ENCODE measurements at places on chromosomes 11 and 22.

DNA sequence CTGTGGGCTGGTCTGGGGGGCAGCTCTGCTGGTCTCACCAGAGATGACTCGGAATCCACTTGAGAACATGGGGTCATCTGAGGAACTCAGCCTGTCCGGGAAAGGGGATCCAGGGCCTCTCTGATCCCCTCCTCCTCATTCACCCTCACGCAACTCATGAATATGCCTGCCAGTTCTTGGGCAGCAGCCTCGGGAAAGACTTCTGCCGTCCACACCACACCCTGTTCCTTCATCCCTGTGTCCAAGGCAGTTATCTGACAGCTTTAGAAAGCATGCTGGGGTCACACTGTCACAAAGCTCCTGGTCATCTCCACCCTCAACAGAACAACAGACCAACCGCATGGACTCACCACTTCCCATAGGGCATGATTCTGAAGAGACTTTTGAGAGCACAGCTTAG lies 88.3 kb downstream of the AMOTL1 start:
- no peaks in the 10 kb centered on the region for H3K36me3 ChIP-seq
- H3K4me1 ChIP-seq = no peaks in the 10 kb centered on the region
- H3K27ac ChIP-seq = no peak overlapping the region
- no peak for DNase-seq
- no peak overlapping the region for H3K4me3 ChIP-seq

DNA sequence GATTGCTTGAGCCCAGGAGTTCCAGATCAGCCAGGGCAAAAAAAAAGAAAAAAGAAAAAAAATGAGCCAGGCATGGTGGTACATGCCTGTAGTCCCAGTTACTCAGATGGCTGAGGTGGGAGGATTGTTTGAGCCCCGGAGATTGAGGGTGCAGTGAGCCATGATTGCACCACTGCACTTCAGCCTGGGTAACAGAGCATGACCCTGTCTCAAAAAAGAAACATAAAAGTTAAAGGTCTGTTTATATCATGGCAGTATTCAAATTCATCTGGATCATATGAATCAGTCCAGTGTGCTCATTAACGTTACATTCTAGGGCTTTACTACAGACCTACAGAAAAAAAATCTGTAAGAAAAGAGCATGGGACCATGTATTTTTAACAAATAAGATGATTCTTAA lies 13.9 kb downstream of the HSD17B12 start:
- no peak for DNase-seq
- H3K27ac ChIP-seq = no peak overlapping the region
- no peaks in the 10 kb centered on the region for H3K36me3 ChIP-seq
- H3K27me3 ChIP-seq = no peaks in the 10 kb centered on the region

GRCh38 chr11:129440028-129440713 lies 64.5 kb downstream of the BARX2 start:
- no peaks in the 10 kb centered on the region for H3K27me3 ChIP-seq
- no peak for DNase-seq
- no peak overlapping the region for H3K4me3 ChIP-seq
- H3K4me1 ChIP-seq = no peaks in the 10 kb centered on the region
- no peak overlapping the region for H3K27ac ChIP-seq

DNA sequence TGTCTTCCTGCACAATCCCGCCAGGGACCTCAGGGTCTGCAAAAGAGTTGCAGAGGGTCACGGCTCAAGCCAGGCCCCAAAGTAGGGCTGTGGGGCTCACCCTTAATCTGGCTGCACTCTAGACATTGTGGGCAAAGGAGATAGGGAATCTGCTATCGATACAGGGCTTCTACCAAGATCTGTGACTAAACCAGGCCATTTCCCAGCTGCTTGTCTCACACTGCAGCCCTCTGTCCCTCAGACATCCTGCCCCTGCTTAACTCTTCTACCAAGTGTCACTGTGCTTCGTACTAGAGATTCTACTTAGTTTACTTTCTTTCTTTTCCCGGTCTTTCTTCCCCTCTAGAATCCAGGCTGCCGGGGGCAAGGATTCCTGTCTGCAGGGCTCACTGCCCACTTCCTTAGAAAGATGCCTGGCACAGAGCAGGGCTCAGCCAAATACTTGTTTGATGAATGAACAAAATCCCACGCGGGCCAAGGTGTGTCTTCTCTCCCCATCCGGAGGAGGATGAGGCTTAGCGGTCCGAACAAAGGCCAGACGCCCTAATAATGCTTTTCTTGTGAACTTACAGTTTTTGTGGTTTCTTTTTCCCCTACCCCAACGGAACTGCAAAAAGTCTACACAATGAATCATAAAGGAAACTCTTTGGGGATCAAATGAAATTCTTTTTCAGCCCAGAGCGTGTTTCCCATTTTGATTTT lies 61.3 kb upstream of the ANO1 start:
- no peak overlapping the region for H3K27ac ChIP-seq
- no peak overlapping the region for H3K4me3 ChIP-seq
- DNase-seq = no peak
- H3K36me3 ChIP-seq = no peaks in the 10 kb centered on the region
- H3K27me3 ChIP-seq = no peaks in the 10 kb centered on the region
- no peaks in the 10 kb centered on the region for H3K4me1 ChIP-seq

DNA sequence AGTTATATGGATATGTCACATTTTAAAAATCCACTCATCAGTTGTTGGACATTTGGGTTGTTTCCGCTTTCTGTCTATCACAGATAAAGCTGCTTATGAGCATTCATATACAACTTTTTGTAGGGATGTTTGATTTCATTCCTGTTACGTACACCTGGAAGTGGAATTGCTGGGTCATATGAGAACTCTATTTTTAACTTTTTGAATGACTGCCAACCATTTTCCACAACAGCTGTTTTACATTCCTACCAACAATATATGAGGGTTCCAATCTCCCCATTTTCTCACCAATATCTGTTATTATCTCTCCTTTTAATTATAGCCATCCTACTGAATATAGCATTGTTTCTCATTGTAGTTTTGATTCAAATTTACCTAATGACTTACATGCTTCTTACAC lies 172.0 kb downstream of the UVRAG start:
- no peaks in the 10 kb centered on the region for H3K36me3 ChIP-seq
- no peak overlapping the region for H3K27ac ChIP-seq
- no peak for DNase-seq
- H3K4me3 ChIP-seq = no peak overlapping the region

GRCh38 chr22:30115705-30116104 lies 35.4 kb downstream of the HORMAD2 start:
- no peak overlapping the region for H3K4me3 ChIP-seq
- DNase-seq = no peak
- H3K27ac ChIP-seq = no peak overlapping the region
- no peaks in the 10 kb centered on the region for H3K4me1 ChIP-seq

GRCh38 chr22:28715611-28716010 lies 26.0 kb downstream of the CHEK2 start:
- no peak for DNase-seq

DNA sequence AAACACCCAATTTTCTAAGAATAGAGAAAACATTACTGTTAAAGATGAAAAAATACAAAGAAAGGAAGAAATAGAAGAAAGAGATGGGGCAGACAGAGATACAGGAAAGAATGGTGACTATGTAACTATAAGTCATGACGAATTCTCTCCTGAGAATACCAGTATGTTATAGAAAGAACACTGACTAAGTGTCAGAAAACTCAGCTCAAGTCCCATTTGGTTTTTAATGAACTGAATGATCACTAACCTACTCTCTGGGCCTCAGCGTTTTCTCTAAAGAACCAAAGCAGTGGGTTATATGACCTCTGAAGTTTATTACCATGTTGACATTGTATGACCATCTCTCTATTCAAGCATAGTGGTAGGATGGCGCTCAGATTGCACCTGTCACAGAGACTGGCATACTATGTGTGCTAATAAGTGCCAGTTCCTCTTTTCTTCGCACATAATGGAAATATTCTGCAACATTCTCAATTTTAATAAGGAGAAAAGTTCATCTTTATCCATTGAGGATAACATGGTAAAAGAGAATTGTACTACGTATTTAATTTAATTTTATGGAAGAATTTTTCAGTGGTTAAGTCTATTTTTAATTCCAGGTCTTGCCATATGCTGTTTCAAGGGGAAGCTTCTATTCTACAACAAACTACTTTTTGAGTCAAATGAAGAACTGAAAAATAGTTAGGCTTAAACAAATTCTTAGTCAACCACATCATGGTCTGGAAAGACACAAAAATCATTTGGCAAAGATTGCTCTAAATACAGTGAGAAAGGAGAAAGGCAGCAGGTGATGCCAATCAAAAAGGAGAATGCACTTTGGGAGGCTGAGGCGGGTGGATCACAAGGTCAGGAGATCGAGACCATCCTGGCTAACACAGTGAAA lies 25.0 kb upstream of the EED start:
- no peak for DNase-seq
- no peaks in the 10 kb centered on the region for H3K27me3 ChIP-seq
- H3K27ac ChIP-seq = no peak overlapping the region
- H3K4me1 ChIP-seq = no peaks in the 10 kb centered on the region
- no peaks in the 10 kb centered on the region for H3K36me3 ChIP-seq

GRCh38 chr11:13216019-13216710 lies 61.4 kb upstream of the BMAL1 start:
- no peak for DNase-seq
- H3K4me1 ChIP-seq = no peaks in the 10 kb centered on the region
- no peak overlapping the region for H3K27ac ChIP-seq
- H3K4me3 ChIP-seq = no peak overlapping the region

- H3K4me3 ChIP-seq = no peak overlapping the region
- DNase-seq = no peak
- peaks cover 1% of the 10 kb centered on the region for H3K36me3 ChIP-seq
Observed at GRCh38 chr11:16611401-16611921, 127.0 kb upstream of the C11orf58 start.

DNA sequence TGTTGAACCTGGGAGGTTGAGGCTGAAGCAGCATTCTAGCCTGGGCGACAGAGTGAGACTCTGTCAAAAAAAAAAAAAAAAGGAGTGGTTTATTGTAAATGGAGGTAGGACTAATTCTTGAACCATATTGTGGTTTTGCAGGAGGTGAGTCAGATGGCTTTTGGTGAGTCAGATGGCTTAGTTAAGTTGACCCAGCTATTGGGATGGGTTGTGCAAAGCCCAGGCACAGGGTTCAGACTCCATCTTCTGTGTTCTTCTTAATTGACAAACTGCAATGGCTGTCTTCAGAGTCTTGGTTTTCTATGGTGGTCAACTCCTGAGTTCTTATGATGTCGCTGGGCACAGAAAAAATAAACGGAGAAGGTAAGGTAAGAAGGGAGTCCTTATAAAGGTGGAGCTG lies 182.7 kb downstream of the ADAMTS15 start:
- no peak overlapping the region for H3K27ac ChIP-seq
- no peaks in the 10 kb centered on the region for H3K36me3 ChIP-seq
- H3K4me1 ChIP-seq = no peaks in the 10 kb centered on the region
- no peak overlapping the region for H3K4me3 ChIP-seq
- DNase-seq = no peak

GRCh38 chr11:123475469-123475868 lies 45.4 kb downstream of the GRAMD1B start:
- H3K27ac ChIP-seq = no peak overlapping the region
- no peaks in the 10 kb centered on the region for H3K27me3 ChIP-seq
- no peak for DNase-seq
- no peak overlapping the region for H3K4me3 ChIP-seq
- no peaks in the 10 kb centered on the region for H3K4me1 ChIP-seq

GRCh38 chr11:118900535-118901384 lies 17.1 kb downstream of the CXCR5 start:
- no peak for DNase-seq
- H3K27ac ChIP-seq = no peak overlapping the region
- H3K4me3 ChIP-seq = no peak overlapping the region
- H3K4me1 ChIP-seq = no peaks in the 10 kb centered on the region
- no peaks in the 10 kb centered on the region for H3K27me3 ChIP-seq
- H3K36me3 ChIP-seq = no peaks in the 10 kb centered on the region

- no peak overlapping the region for H3K27ac ChIP-seq
- H3K36me3 ChIP-seq = no peaks in the 10 kb centered on the region
- H3K27me3 ChIP-seq = no peaks in the 10 kb centered on the region
- no peaks in the 10 kb centered on the region for H3K4me1 ChIP-seq
Observed at GRCh38 chr11:133023232-133023631, 509.1 kb downstream of the OPCML start.

DNA sequence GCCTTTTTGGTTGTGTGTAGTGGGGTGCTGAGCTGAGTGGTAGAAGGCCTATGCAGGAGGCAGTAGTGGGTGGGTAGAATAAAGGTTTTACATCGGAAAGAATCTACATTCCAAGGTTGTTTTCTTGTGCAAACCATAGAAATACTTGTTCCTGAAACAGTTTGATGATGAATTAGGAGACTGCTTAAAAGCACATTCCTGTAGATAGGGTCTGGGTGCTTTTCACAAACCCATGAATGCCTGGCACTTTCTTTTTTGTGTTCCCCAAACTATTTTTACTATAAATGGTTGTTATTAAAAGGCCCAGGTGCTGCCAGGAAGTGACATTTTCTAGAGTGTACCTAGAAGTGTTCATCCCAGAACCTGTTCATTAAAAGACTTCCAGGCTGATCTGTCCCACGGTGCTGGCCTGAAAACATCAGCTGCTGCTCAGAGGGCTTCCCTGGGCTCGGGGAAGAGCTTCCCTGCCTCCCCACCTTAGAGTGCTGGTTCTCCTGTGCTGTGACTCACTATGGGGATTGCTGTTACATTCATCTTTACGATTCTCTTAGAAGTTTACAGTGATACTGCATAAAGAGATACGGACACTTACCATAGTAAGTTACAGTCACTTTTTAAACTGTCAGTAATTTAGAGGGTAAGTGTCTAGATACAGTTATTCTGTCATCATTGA lies 27.9 kb downstream of the PPFIA1 start:
- no peak overlapping the region for H3K4me3 ChIP-seq
- H3K27me3 ChIP-seq = no peaks in the 10 kb centered on the region
- no peaks in the 10 kb centered on the region for H3K4me1 ChIP-seq
- DNase-seq = no peak
- no peaks in the 10 kb centered on the region for H3K36me3 ChIP-seq
- peak overlapping the region; percentile 5 for H3K27ac ChIP-seq

- H3K4me3 ChIP-seq = no peak overlapping the region
- H3K4me1 ChIP-seq = no peaks in the 10 kb centered on the region
- H3K36me3 ChIP-seq = no peaks in the 10 kb centered on the region
- no peak overlapping the region for H3K27ac ChIP-seq
- H3K27me3 ChIP-seq = no peaks in the 10 kb centered on the region
Observed at GRCh38 chr11:65853246-65853979, 4.6 kb downstream of the CFL1 start.

DNA sequence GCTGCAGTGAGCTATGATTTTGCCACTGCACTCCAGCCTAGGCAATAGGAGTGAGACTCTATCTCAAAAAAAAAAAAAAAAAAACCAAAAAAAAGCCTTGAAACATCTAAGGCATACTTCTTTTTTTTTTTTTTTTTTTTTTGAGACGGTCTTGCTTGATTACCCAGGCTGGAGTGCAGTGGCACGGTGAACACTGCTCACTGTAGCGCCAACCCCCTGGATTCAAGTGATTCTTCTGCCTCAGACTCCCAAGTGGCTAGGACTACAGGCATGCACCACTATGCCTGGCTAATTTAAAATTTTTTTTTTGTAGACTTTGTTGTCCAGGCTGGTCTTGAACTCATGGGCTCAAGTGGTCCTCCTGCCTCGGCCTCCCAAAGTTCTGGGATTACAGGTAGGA lies 19.5 kb downstream of the ARFGAP3 start:
- no peak overlapping the region for H3K4me3 ChIP-seq
- H3K27me3 ChIP-seq = no peaks in the 10 kb centered on the region
- no peak overlapping the region for H3K27ac ChIP-seq
